ENCODE measurements at places on chromosomes 11 and 22.

GRCh38 chr11:125941267-125941618 lies 4.6 kb upstream of the VSIG10L2 start:
- DNase-seq: no peak

GRCh38 chr11:117913736-117914397 lies 15.3 kb downstream of the TMPRSS13 start:
- no peak for DNase-seq

DNA sequence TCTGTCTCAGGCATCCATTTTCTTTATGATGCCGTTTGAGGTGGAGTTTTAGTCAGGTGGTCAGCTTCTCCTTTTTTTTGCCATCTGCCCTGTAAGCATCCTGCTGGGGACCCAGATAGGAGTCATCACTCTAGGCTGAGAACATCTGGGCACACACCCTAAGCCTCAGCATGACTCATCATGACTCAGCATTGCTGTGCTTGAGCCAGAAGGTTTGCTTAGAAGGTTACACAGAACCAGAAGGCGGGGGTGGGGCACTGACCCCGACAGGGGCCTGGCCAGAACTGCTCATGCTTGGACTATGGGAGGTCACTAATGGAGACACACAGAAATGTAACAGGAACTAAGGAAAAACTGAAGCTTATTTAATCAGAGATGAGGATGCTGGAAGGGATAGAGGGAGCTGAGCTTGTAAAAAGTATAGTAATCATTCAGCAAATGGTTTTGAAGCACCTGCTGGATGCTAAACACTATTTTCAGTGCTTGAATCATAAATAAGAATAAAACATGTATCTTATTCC lies 10.9 kb upstream of the HBE1 start:
- DNase-seq: peak; percentile 47

DNA sequence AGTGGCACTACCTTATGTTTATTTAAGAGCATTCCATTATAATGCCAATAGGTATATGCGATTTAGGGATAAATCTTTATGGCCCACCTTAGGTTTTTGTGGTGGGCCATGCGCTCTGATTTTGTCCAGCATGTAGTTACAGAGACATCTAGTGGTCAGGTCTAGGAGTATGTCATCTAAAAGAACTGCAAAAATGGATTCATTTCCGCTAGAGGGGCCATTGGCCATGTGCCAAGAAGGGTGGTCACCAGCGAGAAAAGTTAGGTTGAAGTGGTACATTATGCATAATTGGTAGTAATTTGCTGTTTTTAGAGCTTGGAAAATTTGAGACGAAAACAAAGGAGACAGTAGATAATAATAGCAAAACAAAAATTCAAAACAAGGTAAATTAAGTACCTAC lies 27.7 kb downstream of the LRRC4C start:
- peak; percentile 5 for DNase-seq

- peak; percentile 43 for DNase-seq
Measured at GRCh38 chr11:62340269-62340901, 3.1 kb downstream of the ASRGL1 start.

DNA sequence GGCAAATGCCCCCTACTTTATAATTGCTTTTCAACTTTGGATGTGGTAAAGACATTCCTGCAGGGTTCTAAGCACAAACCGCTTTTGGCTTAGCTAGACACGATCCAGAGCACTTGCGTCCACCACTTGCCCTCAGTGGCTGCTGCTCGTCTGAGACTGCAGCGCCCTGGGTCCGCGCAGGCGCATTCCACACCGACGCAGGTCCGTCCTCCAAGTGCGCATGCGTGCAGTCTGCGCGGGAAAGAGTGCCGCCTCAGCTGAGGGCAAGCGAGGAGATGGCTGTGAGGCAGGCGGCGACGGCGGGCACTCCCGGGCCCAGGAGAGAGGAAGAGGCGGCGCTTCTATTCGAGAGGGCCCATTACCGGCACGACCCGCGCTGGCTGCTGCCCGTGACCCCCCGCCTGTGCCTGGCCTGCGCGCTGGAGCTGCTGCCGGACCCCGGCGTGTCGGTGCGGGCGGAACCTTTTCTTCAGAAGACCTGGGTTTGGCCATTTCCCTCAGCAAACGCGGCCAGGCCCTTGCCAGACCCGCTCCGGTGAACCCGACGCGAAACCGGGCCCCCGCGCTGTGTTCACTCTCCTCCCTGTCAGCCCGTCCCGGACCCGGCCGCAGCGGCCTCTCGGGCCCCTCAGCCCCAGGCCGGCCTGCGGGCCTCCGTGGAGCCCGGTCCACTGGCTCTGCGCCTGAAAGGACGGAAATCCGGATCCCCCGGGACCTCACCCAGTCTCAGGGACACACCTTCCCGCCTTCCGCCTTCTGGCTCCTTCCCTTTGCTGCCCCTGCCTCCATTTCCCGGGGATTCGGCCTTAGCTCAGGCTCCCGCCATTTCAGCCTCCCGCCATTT lies at the start of gene MEI1:
MEI1 (plus strand) TSS at position 240 of the 844 bp plus-strand sequence; CDS start at position 276, 36 bp downstream.
- DNase-seq: peak; percentile 86

DNA sequence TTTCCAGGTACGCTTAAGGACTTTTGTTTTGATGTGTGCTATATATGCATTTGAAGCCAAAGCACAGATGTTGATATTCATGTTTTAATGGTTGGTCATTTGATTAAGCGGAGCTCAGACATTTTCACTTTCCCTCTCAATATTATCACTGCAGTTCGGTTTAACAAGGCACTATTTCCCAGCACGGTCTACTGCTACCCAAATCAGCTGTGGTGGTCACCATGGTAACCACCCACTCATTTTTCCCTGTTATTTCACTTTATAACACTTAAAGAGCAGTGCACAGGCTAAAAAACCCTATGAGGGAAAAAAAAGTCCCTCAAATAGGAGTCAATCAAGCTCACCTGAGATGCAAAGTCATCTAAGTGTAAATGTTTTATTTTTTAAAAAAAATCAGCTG lies 439.6 kb upstream of the CCDC90B start:
- peak; percentile 87 for DNase-seq

DNA sequence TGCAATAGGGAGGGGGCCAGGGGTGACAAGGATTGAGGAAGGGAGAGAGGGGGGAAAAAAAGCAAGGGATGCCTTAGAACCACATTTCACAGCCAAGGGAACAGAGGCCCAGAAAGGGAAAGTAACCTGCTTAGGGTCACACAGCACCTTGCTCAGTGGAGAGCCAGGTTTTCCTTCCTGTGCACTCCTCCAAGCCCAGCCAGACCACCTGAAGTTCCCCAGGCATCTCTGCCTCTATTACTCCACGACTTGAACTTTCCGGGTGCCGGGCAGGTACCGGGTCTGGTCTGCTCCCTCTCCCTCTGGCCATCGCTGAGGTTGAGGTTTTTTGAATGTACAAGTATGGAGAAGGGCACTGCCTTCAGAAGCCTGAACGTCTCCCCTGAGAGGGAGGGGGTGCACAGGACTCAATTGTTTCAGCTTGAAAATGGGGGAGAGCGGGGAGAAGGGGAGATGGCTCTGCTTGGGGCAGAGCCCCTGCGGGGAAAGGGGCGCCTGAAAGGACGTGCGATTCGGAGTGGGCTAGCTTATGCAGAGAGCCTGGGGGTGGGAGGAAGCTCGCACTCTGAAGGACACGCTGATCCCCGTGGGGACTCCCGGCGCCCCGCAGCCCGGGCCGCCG lies 516 bp upstream of the SERPINH1 start:
- DNase-seq: no peak

DNA sequence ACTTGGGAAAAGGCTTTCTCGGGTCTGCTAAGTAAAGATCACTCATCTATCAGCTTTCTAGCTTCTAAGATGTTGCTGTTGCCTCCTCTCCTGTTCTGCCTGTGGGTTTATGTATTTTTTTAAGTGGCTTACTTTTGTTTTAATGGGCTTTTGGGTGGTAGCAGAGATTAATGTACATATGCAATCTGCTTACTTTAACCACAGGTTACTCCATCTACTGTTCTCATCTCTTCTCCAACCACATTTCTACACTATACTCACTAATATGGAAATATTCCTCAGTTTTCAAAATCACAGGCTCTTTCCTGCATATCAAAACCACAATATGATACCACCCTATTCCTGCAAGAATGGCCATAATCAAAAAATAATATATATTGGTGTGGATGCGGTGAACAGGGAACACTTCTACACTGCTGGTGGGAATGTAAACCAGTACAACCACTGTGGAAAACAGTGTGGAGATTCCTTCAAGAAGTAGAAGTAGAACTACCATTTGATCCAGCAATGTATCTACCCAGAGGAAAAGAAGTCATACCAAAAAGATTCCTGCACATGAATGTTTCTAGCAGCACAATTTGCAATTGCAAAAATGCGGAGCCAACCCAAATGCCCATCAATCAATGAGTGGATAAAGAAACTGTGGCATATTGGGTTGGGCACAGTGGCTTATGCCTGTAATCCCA lies 288.8 kb downstream of the SWAP70 start:
- no peak for DNase-seq

DNA sequence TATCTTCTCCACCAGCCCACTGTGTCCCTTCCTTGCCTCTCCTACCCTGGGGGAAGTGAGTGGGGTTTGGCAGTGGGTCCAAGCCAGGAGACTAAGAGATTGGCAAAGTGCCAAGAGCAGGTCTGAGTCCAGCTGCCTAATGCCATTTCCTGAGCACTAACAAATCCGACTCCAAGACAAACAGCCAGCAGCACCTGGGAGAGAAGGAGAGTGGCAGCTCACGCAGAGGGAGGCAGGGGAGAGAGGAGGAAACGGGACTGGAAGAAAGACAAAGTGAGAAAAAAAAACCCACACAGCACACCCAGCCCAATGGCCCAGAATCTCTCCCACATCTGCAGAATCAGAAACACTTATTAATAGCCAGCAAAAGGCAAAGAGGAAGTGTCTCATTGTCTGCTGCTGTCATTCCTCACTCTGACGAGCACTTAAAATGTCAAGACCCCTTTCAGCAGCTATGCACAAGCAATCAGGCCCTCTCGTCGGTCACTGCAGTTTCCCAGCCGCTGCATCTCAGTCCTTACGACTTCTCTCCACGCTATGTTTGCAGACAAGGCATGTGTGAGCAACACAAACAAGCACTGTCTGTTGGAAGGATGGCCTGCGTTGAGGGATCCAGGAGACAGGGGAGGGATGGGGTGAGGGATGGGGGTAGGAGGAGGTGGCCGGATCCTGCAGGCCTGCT lies 558.4 kb upstream of the CADM1 start:
- peak; percentile 39 for DNase-seq

GRCh38 chr11:9141186-9141585 lies 49.8 kb upstream of the SCUBE2 start:
- no peak for DNase-seq

GRCh38 chr11:2931771-2932738 lies 2.8 kb upstream of the PHLDA2 start:
- DNase-seq: no peak

DNA sequence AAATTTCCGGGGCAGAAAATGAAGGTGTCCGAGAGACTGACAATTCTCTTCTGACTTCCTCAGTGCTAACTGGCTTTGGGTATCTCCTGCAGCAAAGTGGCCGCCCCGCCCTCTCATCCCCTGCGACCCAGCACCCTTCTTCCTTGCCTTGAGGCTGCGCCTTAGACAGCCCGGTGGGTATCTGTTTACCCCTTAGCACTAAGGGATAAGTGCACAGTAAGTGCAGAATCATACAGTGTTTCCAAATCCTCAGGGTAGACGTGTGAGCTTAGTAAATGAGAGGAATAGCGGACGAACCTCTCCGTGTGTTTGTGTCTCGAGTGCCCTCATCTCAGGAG lies 368 bp upstream of the CHORDC1 start:
- DNase-seq: no peak

DNA sequence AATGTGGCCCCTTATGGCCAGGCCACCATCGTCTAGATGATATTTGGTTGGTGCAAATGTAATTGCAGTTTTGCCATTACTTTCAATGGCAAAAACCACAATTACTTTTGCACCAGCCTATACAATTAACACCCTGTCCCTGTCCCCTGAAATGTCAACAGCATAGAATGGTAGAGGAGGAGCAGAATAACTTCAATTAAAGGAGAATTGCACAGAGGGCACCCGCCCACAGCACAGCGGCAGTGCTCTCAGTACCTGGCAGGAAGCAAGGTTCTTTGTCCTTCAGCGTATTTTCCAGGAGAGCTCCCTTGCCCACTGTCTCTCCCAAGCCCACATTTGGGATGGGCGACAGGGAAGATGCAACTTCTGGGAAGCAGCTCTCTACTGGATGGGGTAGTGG lies 115.3 kb downstream of the TRIM29 start:
- no peak for DNase-seq
